LoVo (cell line): ENCODE measurements at places on chromosomes 16 and 17.

GRCh38 chr17:3890082-3890877 lies 2.6 kb downstream of the CAMKK1 start:
- no peak for DNase-seq

DNA sequence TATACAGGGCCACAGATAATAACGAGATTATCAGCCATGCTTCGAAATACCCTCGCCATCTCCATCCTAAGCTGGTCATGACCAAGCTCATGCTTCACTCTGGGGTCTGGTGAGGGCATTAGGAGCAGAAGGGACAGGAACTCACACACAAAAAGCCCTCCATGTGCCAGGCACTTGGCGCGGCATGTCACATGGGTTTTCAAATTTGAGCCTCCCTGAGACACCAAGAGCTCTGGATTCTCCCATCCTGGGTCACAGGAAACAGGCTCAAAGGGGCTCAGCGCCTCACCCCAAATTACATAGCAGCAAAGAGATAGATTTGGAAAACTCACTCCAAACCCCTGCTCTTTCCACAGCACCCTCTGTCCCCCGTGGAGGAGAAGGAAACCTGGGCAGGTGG lies 239.5 kb downstream of the GSG1L start:
- DNase-seq: no peak

DNA sequence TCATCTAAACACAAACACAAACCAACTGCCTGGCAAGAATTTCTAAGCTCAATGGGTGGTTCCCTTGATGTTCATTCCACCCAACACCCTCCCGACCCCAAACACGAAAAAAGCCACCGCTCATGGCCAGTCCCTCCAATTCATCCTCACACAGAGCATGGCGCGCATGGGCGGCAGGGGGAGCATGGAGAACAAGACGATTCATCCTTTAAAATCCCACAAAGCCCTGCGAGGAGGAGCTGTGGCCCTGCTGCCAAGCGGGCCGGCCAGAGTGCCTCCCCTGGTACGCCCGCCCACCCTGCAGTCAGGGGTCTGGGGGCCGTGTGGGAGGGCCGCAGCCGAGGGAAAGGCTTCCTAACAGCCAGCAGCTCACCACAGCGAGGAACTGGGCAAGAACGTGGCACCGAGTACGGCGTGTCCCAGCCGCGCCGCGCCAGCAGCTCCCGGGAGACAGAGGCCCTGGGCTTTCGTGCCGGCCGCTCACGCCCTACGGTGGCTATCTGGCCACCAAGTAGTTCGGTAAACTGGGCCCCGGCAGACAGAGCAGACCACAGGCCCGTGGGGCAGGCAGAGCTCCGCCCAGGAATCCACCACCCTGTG lies 60.9 kb downstream of the KLHDC4 start:
- DNase-seq: no peak

DNA sequence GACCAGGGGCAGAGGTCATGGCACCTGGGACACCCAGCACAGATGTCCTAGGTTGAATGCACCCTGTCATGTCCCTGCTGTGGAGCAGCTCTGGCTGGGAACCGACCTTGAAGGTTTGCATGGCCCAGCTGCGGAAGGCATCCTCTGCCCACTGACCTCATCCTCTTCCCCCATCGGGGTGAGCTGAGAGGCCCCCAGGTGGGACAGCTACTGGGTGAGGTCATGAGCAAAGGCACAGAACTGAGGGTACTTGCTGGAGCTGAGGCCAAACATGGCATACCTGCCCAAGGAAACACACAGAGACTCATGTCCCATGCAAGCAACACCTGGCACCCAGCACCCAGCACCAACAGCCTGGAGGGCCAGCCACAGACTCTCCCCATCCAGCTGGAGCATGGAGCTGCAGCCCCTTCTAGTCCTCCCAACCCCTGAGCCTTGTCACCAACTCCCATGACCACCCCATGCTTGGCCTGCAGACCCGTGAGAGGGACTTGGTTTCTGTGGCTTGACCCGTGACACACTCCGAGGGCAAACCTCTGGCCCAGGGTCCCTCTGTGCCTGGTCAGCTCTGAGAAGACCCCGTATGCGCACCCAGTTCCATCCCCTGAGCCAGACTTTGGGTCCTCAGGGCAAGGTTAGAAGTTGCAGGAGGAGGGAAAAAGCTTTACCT lies 33.1 kb downstream of the LGALS9 start:
- no peak for DNase-seq

GRCh38 chr16:19997264-19997663 lies 76.4 kb downstream of the GPR139 start:
- DNase-seq: no peak

GRCh38 chr16:14015948-14016347 lies 55.2 kb upstream of the MRTFB start:
- DNase-seq: no peak

DNA sequence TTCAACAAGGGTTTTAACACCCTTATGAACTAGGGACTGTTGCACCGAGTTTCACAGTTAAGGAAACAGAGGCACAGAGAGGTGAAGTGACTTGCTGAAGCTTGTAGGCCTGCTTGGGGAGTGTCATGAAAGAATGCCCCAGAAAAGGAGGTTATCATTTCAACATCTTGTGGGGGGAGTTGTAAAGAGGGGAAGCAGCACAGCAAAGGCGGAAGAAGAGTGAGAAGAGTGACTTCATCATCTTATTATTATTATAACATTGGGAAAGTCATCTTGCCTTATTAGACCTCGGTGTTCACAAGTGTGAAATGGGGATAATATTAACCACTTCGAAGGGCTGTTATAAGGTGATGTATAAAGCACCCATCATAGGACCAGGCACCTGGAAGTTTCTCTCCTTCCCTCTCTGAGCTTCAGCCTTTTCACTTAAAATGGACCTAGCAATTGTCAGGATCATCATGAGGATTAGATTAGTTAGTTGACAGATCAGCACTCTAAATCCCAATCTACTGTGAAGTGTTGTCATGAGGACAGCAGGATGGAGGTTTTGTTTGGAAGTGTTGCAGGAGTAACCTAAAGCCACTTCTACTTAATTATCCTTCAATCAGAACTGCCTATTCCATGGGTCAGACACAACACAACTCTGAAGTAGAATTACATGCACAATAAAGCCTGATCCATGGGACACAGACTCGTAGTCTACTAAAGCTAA lies 2.3 kb downstream of the CCL4 start:
- no peak for DNase-seq

GRCh38 chr16:55728797-55729196 lies 73.0 kb downstream of the SLC6A2 start:
- DNase-seq: no peak

DNA sequence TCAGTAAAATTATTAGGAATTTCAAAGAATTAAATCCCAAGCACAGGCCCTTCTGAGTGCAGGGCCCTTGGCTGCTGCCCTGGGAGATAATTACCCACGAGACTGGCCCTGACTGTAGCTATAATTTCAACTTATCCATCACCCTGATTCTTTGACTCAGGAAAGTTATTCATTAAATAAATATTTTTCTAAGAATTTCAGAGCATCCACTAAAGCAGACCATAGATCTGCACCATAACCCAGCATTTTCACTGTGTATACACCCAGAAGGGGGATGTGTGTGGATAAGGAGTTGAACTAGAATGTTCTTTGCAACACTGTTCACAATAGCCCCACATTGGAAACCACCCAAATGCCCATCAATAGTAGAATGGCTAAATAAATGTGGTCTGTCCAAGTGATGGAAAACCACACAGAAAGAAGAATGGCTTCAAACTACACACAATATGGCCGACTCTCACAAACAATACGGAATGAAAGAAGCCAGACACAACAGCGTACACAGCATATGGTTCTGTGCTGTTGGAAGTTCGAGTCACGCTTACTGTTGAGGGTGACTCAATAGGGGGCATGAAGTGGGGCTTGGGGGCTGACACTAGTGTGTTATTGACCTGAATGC lies 33.9 kb upstream of the MEAK7 start:
- no peak for DNase-seq

DNA sequence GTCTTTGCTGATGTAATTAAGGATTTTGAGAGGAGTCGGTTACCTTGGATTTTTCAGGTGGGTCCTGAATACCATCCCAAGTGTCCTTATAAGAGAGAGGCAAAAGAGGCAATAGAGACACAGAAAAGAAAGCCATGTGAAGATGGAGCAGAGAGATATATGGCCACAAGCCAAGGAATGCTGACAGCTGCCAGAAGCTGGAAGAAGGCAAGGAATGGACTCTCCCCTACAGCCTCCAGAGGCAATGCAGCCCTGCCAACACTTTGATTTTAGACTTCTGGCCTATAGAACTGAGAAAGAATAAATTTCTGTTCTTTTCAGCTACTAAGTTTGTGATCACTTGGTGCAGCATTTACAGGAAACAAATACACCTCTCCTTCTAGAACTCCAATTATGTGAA lies 8.2 kb upstream of the RNFT1 start:
- no peak for DNase-seq

GRCh38 chr17:67992548-67993152 lies 3.6 kb downstream of the C17orf58 start:
- DNase-seq: no peak

DNA sequence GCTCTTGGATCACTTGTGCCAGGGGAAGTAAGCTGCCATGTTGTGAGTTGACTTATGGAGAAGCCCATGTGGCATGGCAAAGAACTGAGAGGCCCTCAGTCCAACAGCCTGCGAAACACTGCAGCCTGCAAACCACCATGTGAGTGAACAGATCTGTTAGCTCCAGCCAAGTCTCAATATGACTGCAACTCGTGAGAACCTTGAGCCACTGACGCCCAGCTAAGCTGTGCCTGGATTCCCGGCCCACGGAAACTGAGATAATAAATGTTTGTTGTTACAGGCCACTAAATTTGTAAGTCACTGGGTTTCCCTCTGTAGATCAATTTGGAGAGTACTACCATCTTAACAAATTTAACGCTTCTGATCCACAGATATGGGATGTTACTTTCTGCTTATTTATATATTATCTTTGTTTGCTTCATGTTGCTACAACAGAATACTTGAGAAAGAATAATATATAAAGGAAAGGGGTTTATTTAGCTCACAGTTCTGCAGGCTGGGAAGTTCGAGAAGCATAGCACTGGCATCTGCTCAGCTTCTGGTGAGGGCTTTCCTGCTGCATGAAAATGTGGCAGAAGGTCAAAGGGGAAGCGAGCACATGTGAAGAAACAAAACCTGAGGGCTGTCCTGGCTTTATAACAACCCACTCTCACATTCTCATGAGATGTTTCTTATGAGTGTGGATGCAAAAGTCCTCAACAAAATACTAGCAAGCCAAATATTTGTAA lies 29.4 kb upstream of the ATP2A3 start:
- no peak for DNase-seq

DNA sequence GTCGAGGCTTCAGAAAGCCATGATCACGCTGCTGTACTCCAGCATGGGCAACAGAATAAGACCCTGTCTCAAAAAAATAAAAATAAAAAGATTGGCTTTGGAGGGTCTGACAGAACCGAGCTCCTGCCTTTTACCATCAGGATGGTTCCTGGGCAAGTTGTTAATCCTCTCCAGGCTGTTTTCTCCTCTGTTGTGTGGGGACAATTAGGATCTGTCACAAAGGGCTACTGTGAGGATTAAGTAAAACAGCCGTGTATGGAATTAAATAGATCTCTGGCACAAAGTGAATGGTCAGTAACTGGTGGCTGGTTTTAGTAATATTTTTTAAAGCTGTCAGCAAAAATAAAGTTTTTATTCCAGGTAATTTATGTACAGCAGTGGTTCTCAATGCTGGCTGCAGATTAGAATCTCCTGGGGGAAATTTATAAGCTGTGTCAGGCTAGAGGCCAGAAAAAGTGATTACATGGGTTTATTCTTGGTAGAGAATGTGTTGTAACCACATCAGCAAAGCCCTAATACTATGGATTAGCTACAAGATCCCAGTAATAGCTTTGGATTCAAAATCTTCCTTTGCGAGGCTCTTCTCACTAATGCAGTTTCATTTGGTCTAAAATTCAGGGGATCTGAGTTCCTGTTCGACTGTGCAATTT lies 47.2 kb downstream of the GPRC5B start:
- no peak for DNase-seq

- no peak for DNase-seq
Measured at GRCh38 chr17:80491478-80492342, 15.3 kb upstream of the NPTX1 start.

DNA sequence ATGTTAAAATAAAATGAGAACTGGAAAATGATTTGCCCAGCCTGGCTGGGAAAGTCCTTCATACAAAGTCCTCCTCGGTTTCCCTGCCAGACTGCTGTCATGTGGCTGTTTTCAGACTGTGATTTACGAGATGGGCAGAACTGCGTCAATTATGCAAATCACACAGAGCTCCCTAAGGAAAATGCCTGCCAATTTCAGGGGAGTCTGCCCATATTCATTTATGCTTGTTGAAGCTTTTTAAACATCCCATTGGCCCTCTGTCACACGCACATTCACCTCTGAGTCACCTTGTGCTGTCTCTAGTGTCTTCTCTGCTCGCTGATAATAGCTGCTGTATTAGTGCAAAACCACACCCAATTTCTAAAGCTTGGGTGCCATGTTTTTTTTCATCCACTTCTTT lies 81.7 kb upstream of the FAM20A start:
- DNase-seq: no peak

DNA sequence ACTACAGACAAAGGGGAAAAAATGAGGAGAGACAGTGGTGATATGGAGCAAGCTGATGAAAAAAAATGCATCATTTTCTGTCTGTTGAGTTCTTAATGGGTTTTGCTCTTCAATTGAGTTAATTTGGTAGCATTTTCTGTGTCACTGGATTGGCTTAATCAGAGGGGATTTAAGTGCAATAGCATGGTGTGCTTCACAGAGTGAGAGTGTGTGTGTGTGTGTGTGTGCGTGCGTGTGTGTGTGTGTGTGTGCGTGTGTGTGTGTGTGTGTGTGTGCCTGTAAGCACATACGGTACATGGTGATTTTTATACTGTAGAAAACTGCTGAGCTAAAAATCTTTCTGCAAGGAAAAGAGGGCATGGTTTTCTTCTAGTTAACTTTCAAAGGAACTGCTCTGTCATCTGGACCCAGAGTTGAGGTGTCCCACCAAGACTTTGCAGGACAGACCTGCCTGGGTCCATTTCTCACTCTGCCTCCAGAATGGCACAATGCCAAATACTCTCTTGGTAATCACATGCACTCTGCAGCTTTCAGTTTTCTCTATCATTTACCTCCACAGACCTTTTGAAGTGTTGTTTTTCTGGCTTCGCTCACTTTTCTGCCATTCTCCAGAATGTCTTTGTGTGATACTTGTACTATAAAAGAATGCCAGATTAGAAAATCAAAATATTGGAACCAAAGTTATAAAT lies 952.6 kb upstream of the SOX9 start:
- no peak for DNase-seq

GRCh38 chr17:40311575-40311974 lies 2.6 kb downstream of the RARA start:
- peak; percentile 58 for DNase-seq

DNA sequence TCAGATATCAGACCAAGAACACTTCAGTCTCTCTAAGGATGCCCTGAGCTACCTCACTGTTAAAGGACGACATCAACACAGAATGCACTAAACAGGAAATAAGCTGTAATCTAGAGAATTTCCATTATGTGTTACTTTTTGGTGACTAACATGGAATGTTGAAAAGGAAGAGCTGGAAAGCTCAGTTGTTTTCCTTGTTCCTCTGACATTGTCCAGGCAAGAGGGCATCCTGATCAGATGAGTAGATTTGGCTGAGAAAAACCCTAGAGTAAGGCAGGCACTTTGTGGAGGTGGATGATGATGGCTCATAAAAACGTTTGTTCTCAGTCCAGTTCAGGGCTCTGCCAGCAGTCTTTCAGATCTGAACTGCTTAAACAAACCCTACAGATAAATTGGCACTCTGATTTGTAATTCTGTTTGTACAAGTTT lies 34.0 kb downstream of the DGKE start:
- no peak for DNase-seq
